Body of pancreas (tissue), 4 donors: ENCODE measurements at places on chromosomes 4 and X. TPM values are rescaled to one million over a fixed set of nuclear protein-coding genes. Genes with fewer than 3 reads are reported as not detected.

Gene SPATA18
- total RNA-seq, result 4.0 TPM

Gene PLAC8
- total RNA-seq, result 2.6 TPM

Gene TLR10
- total RNA-seq, result 0.26 TPM

Gene TCEAL6
- total RNA-seq, result not detected

Gene DUSP21
- not detected for total RNA-seq

Gene MORF4L2
- 135 TPM for total RNA-seq

Gene HTR2C
- not detected for total RNA-seq

Gene FRMPD3
- total RNA-seq, result not detected
